HFFc6 (cell line): ENCODE measurements at places on chromosomes 5 and 9.
A peak's percentile ranks its signal among the peaks of the same experiment; 100 is the strongest.

DNA sequence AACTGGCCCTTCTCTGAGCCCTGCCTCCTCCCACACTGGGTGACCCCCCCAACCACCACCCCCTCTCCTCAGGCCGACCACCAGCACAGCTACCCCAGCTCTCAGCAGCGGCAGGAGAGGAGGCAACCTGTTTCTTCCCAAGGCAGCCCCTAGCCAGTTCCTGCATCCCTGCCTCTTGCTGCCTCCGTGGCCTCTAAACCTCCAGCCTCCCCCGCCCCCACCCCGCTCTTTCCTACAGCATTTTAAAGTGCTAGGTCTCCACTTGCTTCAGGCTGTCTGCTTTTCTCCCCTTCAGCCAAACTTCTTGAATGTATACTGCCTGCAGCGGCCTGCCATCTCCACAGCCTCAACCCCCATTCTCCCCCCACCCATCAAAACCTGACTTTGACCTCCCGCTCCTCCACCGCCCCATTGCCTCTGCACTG lies 135.6 kb downstream of the DAB2IP start:
- no peak for DNase-seq

- DNase-seq: no peak
These were observed 611.1 kb downstream of the ACTL7B start for GRCh38 chr9:108244686-108245085.

DNA sequence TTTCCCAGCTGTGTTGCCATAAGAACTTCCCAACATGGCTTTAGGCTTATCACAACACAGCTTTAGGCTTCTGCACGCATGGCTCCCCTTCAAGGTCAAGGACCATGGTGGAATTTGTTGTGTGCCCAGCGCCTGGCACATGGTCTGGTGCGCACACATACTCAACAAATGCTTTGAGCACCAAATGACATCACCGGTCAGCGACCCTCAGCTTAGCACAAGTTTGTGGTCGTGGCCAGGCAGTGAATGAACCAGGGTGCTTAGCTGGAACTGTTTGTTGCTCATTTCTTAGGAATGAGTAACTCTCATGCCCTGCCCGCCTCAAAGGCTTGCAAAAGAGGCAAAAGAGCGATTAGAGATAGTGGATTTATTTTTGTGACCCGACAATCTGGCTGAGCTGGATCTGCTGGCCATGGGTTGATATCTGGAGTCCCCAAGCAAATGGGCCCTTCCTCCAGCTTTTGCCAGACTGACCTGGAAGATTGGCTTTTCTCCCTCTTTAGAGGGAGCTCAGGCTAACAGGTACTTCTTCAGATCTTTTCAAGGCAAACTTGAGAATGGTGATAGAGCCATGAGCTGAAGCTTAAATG lies 58.9 kb downstream of the DAP start:
- peak; percentile 92 for DNase-seq

- no peak for DNase-seq
These were observed 25.1 kb downstream of the TRIO start for GRCh38 chr5:14168144-14168792.

GRCh38 chr5:139027150-139027549 lies 152.0 kb upstream of the LRRTM2 start:
- DNase-seq: no peak

GRCh38 chr5:110032376-110032775 lies 342.6 kb downstream of the MAN2A1 start:
- DNase-seq: no peak

GRCh38 chr5:179783128-179783527 lies 10.7 kb upstream of the LTC4S start:
- no peak for DNase-seq

DNA sequence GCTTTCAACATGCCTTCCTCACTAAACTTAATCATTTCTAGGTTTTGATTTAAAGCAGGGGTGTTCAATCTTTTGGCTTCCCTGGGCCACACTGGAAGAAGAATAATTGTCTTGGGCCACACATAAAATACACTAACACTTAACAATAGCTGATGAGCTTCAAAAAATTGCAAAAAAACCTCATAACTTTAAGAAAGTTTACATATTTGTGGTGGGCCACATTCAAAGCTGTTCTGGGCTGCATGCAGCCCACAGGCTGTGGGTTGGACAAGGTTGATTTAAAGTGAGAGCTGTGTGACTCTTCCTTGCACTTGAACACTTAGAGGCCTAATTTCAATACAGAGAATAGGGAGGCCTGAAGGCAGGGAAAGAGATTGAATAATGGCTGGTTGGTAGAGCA lies 598.3 kb downstream of the EFNA5 start:
- DNase-seq: no peak
